Stimulated activated CD4-positive, alpha-beta T cell treated with anti-CD3 and anti-CD28 coated beads, Interleukin-4, amount 100 ng/mL, for 4 hours (primary cell): ENCODE measurements at places on chromosomes 6 and 20.

DNA sequence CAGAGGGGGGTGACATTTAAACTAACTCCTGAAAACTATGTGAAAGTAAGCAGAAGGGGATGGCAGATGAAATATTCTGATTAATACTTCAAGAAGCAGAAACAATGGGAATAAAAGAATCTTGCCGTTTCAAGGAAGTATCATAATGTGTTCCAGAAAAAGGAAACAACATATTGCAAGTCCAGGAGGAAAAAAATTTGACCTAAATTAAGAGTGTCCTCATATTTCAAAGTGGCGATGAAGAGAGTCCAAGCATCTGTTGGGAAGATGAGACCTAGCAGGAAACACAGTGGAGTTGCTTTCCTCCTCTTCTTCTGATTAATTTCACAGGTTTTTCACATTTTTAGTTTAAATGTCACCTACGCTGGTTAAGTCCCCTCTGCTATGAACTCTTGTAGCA is 45.6 kb upstream of the TNFAIP3 start:
- no peak for DNase-seq

- DNase-seq: no peak
These were observed 11.3 kb downstream of the PREX1 start for GRCh38 chr20:48816282-48817205.

- no peak for DNase-seq
These were observed 1081.8 kb downstream of the EPHA7 start for GRCh38 chr6:92337571-92337970.

DNA sequence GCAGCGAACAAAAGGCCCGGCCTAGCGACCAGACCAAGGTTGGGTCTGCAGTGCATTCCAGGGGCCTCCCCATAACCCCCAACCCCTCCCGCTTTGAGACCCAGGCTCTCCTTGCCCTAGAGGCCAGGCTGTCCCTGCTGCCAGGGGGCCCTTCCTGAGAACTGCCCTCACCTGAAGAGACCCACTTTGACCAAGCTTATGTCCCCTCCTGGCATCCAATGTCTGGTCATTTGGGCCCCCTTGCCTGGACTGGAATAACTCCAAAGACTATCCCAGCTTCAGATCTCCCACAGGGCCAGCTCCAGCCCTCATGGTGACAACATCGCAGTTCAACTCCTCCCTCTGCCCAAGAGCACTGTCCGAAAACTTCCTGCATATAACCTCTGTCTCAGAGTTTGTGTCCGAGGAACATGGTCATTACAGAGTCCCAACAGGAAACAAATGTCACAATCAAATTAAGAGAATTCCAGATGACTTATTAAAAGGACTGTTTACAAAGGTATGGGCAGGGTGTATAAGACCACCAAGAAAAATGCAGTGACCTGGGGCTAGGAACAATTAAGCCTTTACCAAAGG is 125.0 kb downstream of the BANF2 start:
- no peak for DNase-seq

GRCh38 chr6:18165751-18166150 is 10.5 kb downstream of the KDM1B start:
- no peak for DNase-seq

DNA sequence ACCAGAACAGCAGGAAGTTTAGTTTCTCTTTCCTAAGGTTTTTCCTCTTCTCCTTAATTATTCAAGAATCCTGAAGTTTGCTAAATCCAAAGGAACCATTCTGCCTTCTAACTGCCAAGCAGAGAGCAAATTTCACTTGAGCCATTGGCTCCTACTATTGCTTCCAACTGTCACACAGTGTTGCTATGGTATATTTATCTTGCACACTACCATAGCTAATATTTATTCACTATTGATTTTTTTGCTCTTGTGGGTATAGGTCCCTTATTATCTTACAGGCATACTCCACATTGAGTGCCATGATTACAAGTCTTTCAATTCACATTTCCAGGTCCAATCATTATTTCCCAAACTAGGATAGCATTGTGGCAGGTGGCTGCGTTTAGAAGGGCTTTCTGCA is 266.7 kb upstream of the FLRT3 start:
- DNase-seq: no peak

GRCh38 chr20:51125780-51126179 is 102.9 kb upstream of the KCNG1 start:
- DNase-seq: no peak

DNA sequence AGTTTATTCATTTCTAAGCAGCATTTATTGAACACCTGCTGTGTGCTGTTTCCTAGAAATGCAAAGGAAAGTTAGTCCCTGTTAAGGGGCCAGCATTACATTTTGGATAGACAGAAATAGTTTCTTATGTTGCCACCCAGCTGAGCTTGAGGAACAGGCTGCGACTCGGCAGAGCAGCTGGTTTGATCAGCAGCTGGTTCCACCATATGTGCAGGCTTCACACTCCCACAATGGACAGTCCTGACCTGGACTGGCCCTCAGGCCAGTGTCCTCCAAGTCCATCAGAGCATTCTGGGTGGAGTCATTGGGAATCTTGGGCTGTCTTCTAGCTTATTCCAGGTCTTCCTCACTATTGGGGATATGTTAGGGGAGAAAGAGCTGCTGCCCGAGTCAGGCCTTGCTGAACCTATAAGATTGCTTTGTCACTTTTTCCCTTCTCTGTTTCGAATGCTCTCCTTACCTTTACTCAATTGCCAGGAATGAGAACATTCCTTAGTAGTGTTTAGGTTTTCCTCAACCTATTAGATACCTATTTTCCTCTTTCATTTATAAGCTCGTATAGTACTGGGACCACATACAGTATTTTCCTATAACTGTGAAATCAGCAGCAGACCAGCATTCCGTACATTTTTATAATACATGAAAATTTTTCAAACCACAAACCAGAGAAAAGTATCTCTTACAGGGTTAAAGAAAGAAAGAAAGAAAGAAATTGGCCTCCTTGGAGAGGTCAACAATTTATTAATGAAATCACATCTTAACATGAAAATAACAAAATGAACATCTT is 203.0 kb downstream of the FARS2 start:
- DNase-seq: no peak

DNA sequence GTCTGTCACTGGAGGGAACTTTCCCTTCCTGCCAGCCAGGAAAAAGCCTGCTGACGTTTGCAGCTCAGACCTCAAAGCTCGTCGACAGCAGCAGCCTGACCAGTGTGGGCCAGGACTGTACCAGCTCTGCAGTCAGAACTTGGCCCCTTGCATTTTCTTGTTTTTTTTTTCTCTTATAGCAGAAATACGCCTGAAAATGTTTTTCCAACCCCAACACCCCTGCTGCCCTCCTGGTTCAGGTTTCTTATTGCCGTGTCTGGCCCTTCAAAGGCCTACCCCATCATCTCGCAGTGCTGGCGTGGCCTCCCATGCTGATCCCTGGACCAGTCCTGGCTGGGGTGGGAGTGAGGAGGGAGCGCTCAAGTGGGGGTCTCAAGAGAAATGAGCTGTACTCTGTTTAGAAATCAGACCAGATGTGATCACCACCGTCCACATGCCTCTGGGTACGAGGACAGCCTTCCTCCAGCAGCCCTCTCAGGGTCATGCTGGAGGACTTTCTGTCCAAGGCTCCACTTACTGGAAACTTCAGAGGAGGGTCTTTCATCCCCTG is 169.0 kb downstream of the FOXC1 start:
- DNase-seq: no peak

DNA sequence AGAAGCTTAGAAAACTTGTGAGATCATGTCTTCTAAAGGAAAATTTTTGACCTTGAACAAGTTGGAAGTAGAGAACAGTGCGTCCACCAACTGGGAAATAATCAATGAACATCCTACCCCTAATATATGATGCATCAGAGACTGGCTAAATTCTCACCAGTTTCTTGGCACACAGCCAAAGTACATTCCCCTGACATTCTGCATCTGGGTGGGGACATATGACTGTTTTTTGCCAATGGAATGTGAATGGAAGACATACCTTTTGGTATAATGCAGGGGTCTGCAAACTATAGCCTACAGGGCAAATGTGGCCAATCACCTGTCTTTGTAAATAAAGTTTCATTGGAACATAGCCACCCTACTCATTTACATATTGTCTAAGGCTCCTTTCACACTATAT is 84.7 kb downstream of the HAO1 start:
- no peak for DNase-seq

- no peak for DNase-seq
These were observed 70.8 kb upstream of the NXT1 start for GRCh38 chr20:23279836-23280235.
